ENCODE measurements at places on chromosomes 2 and 18.

DNA sequence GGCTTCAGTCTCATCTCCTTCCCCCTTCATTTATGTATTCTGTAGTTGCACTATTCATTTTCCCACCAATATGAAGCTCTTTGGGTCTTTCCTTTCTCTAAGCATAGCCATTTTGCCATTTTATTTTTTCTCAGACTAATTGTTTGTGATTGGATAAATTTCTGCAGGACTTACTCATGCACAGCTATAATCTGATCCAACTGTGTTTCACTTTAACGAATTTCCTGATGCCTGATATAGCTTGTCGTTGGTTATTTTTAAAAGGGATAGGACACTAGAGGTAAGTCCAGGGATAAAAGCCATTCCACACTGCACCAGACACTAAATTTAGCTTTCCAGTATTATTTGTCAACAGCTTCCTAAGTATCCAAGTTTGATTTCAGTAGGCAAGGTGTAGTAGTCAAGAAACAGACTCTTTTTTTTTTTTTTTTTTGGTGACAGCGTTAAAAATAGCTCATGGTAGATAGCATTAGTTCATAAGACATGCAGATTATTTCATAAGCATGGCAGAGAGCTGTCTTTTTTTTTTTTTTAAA lies 17.4 kb downstream of the ASB18 start:
- no peak for DNase-seq

DNA sequence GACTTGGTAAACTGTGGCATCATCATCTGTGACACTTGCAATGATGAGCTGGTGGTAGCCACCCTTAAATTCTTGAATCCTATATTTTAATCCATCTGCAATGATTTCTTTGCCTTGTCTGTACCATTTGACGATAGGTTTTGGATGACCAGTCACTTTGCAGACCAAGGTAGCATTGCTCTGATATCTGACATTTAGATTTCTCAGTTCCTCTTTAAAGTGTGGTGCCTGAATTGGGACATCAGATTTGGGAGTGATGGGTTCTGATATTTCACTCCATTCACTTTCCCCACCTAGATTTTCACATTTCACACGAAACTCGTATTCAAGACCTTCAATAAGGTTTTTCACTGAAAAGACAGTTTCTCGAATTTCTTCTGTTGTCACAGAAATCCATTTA lies 55.8 kb downstream of the PLEKHA3 start:
- no peak for DNase-seq

DNA sequence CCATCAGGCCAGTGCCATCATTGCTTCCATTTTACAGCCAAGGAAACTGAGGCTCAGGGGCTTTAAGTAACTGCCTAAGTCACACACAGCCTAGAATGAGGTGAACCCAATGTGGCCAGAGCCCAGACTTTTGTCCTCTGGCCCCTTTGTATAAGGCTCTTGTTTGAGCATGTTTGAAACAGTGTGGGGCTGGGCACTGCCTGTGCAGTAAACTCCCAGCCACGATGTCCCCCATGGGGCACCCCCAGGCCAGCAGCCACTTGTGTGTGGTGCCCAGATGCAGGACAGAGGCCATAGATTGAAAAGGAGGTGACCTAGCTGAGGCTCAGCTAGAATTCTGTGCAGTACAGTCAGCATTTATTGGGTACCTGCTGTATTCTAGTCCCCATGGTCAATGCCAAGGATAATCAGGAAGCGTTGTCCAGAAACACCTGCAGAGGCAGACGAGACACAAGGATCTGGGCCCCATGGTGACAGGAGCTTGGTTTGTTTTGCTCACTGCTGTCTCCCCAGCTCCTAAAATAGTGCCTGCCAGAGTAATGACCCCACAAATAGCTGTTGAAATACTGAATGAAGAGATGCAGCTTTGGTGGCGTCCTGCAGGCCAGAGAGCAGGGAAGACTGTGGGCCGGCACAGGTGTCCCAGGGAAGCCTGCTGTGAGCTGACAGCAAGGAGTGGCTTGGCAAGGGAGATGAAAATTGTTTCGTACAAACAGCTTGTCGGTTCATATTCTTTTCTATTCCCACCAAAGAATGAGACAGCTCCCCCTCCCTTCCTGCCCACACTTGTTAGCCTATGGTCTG lies 160.7 kb downstream of the LDLRAD4 start:
- DNase-seq = no peak

GRCh38 chr18:2662990-2663389 lies 7.5 kb downstream of the SMCHD1 start:
- no peak for DNase-seq

- no peak for DNase-seq
Measured at GRCh38 chr18:54284535-54284934, 15.2 kb downstream of the POLI start.

DNA sequence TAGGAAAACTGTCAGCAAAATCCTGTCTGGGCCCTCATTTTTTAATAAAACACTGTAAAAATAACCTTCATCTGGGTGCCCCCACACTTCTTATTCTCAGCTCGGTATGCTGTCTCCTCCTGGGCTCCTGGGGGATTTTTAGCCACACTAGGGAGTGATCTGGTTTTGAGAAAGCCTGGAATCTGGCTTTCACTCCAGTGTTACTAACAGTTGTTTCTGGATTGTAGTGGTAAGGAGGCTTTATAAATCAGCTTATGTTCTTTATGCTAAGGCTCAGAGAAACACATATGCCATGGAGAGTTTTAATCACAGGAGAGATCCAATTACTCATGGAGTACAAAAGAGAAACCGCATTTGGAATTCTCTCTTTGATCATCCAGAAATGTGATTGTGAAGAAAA lies 744.3 kb upstream of the SOX11 start:
- no peak for DNase-seq

GRCh38 chr2:38214209-38214717 lies 138.3 kb upstream of the CYP1B1 start:
- no peak for DNase-seq

DNA sequence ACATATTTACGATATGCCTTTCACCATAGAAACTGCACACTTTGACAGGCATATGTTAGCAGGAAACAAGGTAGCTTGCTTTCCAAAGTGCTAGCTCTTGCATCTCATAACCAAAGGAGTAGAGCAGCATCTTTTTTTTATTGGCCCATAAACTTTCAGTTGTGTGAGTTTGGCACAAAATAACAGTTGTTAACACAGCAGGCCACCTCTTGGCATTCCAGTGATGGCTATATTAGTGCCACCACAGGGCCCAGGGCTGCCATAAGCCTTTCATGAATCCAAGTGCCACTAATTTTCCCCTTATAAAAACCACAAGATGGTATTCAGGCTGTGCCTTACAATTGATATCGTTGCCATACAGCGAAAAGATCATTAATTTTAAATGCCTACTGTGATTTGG lies 40.3 kb upstream of the KLF7 start:
- DNase-seq = no peak

- no peak for DNase-seq
Measured at GRCh38 chr2:216222650-216223352, 113.7 kb downstream of the XRCC5 start.

DNA sequence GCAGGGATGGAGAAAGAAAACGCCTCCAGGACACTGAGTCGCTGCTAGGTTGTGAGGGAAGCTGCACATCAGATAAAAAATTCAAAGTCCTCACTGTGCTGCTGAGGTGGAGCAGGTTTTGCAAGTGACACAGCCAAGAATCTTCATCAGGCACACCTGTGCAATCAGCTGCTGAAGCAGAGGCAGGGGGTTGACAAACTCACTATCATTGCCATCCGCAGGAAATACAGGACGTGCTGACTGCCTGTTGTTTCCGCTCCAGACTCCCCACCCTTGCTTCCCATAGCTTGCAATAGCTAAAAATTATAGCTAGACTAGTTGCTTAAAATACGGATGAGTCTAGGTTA lies 147.8 kb upstream of the FHL2 start:
- no peak for DNase-seq

GRCh38 chr18:46820863-46821262 lies 64.0 kb upstream of the ST8SIA5 start:
- DNase-seq = no peak

- no peak for DNase-seq
Measured at GRCh38 chr2:130898553-130898952, 61.8 kb downstream of the ARHGEF4 start.

DNA sequence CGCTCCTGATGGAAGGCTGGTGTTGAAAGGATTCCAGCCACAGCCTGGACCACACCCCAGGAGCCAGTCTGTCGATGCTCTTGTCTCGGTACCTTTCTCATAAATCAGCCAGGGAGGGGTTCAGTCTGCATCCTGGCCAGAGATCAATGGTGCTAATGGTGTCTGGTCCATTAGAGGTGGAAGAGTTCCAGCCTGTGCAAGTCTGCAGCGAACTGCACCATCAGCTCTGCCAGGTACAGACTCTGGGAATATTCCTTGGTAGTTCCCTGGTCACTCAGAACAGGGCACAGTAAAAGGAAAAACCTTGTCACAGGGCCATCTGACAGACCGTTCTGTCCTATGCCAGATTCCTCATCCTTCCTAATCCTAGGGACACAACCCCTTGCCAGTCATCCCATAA lies 164.3 kb downstream of the MTCL1 start:
- no peak for DNase-seq

DNA sequence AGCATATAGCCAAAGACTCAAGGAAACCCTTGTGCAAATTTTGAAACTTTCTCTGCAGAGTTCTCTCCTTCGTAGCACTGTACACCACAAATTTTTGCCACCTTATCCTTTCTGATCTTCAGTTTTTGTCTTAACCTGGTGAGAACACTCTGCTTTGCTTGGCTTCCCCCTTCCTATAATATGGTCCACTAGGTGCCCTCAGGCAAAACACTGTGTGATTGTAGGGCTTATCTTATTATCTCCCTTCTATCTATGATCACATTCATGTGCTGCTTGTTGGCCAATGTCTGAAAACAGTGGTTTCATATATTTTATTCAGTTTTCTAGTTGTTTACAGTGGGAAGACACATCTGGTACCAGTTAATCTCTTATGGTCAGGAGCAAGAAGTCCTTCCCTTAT lies 111.1 kb downstream of the MTX2 start:
- DNase-seq = no peak

DNA sequence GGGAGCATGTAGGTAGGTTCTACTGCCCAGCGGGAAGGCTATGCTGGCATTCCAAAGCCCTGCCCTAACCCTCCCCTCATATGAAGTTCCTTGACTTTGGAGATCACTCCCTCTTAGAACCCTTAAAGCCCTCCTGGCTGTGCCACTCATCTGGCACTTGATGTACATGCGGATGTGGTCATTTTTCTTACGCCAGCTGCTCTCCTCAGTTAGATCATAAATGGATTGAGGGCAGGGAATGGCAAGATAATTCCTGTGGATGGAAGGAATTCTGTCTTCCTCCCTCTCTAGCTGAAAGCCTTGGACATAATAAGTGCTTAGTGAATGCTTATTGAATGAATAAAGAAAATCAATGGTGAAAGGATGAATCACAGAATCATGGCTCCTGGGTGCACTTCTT lies 51.6 kb downstream of the SLC4A3 start:
- no peak for DNase-seq

DNA sequence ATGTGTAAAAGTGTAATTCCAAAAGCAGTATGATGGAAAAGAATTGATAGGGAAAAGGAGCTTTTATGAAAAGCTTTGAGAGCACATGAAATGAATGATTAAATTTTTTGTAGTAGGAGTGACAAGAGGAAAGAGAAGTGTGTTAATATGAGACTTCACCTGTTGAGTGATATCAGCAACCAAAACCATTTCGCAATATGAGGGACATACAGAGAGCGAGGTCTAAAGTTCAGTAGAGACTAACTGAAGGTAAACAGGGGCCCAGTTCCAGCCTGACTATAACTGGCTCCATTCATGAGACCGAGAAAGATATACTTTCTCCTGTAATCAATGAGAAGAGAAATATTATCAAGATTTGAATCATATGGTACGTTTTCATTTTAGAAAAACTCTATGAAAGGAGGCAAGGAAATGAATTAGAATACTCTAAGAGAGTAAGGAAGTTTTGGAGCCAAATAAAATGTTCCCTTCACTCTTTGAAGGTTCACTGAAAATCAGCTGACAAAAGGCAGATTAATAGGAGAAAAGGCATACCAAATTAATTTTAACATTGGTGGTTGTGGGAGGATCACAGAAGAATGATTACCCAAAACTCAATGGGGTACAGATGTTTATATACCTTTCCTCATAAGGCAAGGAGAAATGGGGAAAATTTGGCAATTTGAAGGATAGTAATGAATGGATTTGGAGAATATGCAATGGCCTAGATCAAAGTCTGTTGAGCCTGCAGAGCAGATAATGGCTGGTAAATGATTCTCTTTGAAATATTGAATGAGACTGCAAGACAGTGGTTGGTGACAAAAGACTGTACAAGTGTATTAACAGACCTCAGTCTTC lies 932.2 kb downstream of the TDRD15 start:
- DNase-seq = no peak

GRCh38 chr2:905833-906140 lies 44.9 kb upstream of the SNTG2 start:
- DNase-seq = no peak

GRCh38 chr2:122414902-122415301 lies 659.5 kb downstream of the TSN start:
- DNase-seq = no peak

DNA sequence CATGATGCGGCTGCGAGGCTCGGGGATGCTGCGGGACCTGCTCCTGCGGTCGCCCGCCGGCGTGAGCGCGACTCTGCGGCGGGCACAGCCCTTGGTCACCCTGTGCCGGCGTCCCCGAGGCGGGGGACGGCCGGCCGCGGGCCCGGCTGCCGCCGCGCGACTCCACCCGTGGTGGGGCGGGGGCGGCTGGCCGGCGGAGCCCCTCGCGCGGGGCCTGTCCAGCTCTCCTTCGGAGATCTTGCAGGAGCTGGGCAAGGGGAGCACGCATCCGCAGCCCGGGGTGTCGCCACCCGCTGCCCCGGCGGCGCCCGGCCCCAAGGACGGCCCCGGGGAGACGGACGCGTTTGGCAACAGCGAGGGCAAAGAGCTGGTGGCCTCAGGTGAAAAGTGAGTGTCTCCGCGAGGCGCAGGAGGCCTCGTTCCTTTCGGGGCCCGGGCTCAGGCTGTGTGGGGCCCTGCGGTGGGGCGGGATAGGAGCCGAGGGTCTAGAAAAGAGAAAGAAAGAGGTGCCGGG lies 520 bp downstream of the GLS start:
- peak; percentile 6 for DNase-seq

- no peak for DNase-seq
Measured at GRCh38 chr2:210842896-210843295, 286.5 kb downstream of the CPS1 start.

- no peak for DNase-seq
Measured at GRCh38 chr2:10276481-10277292, 26.0 kb upstream of the HPCAL1 start.
